ENCODE measurements at places on chromosomes 7 and 10.

GRCh38 chr10:78304091-78305045 is 270.7 kb downstream of the RPS24 start:
- DNase-seq = no peak

DNA sequence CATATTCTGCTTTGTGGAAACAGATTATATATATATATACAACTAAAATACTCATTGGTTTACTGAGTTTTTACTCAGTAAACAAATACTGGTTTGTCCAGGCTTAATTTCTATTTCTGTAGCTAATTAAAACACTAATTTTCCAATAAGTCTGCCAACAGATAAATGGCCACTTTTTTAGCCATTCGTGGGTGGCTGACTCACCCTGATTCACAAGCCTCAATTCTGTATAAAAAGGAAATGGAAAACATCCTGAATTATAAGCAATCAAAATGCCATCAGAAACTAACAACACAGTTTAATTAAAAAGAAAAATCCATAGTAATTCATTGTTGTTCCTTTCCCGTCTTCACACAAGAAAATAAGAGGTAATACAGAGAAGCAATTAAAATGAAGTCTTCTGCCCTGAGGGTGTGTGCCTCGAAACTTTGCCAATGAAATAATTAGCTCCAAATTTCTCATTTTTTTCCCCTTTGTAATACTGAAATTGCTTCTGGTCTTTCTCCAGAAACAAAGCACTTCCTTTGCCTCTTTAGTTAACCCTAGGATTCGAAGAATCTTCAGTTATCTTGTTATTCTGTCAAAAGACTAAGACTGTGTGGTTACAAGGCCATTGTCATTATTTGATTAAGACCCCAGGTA is 118.7 kb upstream of the PTN start:
- no peak for DNase-seq

GRCh38 chr7:130896898-130897514 is 163.0 kb upstream of the KLF14 start:
- DNase-seq = peak; percentile 39

DNA sequence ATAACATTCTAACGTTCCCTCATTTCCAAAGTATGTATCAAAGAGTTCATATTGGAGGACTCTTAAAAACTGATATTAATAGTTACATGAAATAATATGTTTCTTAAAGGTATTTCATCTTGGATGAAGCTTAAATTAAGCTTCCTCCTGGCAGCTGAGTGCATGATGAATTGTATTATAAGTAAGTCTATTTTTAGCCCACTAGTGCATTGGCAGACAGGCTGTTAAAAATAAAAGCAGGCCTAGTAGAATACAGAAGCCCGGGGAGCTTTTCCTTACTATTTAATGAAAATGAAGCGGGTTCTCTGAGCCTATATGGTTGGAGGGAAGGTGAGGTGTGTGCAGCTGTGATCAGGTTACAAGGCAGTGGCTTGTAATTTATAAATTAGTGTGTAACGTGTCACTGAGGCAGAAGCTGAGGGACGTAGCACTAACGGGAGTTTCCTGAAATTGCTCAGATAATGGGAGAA is 130.7 kb upstream of the KMT2E start:
- DNase-seq = no peak

- no peak for DNase-seq
Observed at GRCh38 chr7:127781081-127781480, 129.1 kb downstream of the SND1 start.

DNA sequence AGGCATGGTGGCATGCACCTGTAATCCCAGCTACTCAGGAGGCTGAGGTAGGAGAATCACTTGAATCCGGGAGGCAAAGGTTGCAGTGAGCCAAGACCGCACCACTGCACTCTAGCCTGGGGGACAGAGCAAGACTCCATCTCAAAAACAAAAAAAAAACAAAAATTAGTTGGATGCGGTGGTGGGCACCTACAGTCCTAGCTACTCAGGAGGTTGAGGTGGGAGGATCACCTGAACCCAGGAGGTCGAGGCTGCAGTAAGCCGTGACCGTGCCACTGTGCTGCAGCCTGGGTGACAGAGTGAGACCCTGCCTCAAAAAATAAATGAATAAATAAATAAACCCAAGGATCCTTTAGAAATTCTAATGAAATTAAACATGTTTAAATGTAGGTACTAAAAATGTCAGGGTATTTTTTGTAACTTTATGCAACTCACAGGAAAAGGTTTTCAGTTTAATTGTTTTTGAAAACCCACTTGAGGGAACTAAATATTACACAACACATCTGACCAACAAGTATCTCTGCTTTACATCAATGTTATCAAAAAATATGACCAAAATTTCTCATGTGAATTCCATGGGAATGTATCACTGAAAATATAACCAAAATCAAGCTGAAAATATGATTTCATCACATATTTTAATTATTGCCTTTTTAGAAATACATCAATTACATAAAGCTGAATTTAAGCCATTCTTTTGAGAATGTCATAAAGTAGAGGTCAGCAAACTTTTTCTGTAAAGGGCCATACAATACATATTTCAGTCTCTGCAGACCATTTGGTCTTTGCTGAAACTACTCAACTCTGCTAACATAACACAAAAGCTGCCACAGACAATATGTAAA is 23.9 kb downstream of the UPF2 start:
- DNase-seq = no peak

- no peak for DNase-seq
Observed at GRCh38 chr7:100964630-100965029, 4.7 kb upstream of the MUC12 start.

- no peak for DNase-seq
Observed at GRCh38 chr7:81740403-81740802, 29.4 kb downstream of the HGF start.

GRCh38 chr10:124605001-124605370 is 139.2 kb downstream of the FAM53B start:
- DNase-seq = no peak

GRCh38 chr10:109665321-109665720 is 258.0 kb downstream of the XPNPEP1 start:
- no peak for DNase-seq

DNA sequence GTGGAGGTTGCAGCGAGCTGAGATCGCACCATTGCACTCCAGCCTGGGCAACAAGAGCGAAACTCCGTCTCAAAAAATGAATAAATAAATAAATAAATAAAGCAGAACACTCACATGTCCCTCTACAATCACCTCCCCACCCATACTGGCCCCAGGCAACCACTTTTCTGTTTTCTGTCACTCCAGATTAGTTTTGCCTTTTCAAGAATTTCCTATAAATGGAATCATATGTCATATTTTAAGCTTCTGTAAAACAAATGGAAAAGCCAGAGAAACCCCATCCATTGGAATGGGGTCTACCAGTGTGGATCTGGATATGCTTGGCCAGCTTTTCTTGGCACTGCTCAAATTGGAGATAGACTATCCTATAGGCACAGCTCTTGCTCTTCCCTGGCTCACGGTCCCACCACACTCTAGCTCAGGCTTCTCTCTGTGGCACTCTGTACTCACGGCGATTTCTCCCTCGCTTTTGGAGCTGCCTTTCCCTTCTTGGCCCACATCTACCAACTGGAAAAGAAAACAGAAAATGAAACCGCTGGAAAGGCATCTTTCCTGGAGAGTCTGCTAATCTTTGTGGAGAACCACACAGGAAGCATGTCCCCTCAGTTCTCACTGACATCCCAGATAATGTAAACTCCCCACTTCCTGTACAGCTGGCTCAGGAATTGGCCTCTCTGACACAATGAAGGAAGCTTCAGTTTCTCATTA is 210.1 kb downstream of the JCAD start:
- DNase-seq = no peak

- peak; percentile 30 for DNase-seq
Observed at GRCh38 chr10:100482181-100482833, 19.5 kb downstream of the WNT8B start.

- DNase-seq = peak; percentile 63
Observed at GRCh38 chr7:100465702-100466311, 1.7 kb upstream of the SPACDR start.

DNA sequence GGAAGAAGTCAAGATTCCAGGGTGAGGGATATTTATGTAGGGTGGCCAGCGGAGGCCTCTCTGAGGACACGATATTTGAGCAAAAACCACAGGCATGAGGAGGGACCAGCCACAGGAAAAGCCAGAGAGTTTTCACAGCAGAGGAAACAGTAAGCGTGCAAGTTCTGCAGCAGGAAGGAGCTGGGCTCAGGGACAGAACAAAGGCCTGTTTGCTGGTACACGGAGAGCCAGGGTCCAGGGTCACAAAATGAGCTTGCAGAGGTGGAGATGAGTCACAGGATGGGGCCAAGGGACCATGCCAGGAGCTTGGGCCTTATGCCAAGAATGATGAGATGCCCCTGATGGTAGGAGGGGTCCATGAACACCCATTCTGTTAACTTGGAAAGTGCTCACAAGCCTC is 283.5 kb downstream of the PLXNA4 start:
- no peak for DNase-seq

- no peak for DNase-seq
Observed at GRCh38 chr10:112286837-112287818, 3.9 kb downstream of the TECTB start.

- no peak for DNase-seq
Observed at GRCh38 chr7:143924851-143925250, 10.2 kb upstream of the OR2F2 start.

All from NCI-H1694 (cell line).